ENCODE measurements at places on chromosomes 13 and 19.

DNA sequence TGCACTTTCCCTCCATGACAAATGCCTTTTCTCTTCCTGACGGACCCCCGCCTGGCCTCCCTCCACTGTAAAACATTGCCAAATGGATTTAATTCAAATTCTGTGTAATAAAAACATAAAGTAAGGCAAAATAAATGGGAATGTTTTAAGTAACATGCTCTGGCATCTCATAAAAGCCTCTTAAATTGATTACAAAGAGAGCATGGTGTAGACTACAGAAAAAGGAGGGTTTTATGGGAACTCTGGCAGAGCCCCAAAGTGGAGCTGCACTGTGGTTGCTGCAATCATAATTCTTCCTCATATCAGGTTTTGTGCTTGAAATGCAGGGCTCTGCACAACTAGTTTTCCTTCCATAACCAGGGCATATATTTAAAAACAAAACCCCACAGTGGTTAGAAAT, 44.3 kb upstream of the SIAH3 start:
- DNase-seq = no peak

DNA sequence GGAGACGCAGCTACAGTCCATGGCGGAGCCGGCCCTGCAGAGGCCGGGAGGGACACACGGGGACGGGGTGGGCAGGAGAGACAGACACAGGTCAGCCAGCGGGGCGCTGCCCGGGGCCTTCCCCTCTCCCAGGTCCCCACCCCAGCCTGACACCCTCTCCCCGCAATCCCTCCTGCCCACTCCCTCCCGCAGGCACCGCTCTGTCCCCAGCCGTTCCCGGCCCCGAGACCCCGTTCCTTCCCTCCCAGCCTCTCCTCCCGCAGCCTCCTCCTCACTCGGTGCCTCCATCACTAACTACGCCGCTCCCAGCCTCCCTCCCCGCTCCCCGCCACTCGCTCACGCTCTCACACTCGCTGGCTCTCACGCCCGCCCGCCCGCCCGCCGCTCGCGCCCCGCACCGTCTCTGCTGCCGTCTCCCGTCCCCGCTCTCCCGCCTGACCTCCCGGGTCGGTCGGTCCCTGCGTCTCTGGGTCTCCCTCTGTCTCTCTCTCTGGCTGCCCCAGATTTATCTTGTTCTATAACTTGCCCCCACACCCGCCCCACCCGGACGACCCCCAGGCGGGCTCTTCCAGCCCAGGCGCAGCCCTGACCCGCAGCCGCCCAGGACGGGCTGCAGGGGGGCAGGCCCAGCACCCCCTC, 15.2 kb downstream of the ERFL start:
- DNase-seq = no peak

DNA sequence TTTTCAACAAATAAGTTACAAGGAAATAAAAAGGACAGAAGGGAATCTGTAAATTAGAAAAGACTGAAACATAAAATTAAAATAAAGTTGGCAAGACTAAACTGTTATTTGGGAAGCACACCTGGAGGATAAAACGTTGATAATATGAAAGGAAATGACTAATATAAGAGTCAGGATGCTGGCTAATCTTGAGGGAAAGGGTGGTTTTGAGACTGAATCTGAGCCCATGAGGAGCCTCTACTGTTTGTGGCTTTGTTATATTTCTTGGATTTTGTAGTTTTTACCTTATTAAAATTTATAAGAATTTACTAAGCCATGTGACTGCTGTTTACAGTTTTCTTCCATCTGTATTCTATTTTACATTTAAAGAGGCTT, 718.0 kb upstream of the SPRY2 start:
- no peak for DNase-seq

DNA sequence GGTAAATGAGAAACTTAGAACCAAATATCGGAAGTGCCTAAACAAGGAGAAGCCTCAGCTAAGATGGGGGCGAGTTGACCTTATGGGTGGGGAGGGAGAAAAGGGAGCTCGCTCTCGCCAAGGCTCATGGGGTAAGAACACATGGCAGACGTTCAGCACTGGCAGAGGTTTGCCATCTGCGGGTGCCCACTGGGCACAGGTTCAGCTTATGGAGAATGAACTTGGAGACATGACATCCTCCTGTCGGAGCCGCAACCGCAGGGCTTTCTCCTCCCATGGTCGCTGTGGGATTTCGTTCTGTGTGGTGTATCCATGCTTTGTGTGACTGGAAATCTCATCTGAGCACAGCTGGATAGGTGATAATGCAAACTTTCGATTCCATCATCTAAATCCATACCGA, 36.1 kb upstream of the PEPD start:
- DNase-seq = no peak

- no peak for DNase-seq
Observed at GRCh38 chr13:78981913-78982312, 323.0 kb upstream of the OBI1 start.

DNA sequence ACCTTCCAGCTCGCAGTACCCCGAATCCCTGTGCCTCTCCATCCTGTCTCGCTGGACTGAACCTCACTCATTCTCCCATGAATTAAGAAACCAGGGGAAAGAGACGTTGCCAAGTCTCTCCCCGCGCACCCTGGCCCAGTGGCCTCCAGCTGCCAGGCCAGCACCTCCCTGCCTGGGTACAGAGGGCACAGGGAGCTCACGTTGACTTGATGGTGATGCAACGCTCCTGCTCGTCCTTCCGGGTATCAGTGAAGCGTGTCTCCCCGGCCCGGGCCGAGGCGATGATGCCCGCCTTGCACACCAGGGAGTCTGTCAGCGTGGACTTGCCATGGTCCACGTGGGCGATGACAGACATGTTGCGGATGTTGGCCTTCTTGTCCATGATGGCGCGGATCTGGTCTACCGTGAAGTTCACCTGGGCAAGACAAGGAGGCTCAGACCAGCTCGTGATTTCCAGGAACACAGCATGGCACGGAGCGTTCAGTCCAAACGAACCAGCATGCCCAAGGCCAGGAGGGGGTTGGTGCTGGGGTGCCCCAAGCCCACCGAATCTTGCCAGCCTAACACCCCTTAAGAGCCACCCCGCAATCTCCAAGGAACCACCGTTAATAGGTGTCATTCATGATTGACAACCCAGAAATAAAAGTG, 1.2 kb downstream of the EEF2 start:
- no peak for DNase-seq

DNA sequence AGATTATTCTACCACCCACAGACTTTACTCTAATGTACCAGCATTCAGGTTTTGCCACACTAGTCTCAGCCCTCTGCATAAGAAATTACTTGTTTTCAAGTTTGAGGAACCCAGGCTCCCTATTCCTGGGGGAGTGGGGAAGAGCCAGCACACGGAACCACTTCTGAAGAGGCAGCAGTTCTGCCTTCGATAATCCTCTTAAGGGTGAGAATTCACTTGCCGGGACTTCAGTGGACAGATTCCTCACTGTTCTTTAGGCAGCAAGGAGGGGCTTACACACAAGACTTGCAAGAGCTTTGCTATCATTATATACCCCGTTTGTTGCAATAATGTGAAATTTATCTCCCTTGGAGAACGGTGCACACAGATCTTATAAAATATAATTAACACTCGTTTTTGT, 133.1 kb downstream of the ABCC4 start:
- DNase-seq = no peak

GRCh38 chr13:31972453-31972852, 59.1 kb upstream of the FRY start:
- no peak for DNase-seq

DNA sequence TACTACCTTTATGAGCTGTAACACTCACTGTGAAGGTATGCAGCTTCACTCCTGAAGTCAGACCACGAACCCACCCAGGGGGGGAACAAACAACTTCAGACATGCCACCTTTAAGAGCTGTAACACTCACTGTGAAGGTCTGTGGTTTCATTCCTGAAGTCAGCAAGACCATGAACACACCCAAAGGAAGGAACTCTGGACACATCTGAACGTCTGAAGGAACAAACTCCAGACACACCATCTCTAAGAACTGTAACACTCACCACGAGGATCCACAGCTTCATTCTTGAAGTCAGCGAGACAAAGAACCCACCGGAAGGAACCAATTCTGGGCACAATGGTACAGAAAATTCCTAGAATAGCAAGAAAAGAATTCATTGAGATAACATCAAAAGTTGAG, 1796.5 kb upstream of the MIR17HG start:
- no peak for DNase-seq

DNA sequence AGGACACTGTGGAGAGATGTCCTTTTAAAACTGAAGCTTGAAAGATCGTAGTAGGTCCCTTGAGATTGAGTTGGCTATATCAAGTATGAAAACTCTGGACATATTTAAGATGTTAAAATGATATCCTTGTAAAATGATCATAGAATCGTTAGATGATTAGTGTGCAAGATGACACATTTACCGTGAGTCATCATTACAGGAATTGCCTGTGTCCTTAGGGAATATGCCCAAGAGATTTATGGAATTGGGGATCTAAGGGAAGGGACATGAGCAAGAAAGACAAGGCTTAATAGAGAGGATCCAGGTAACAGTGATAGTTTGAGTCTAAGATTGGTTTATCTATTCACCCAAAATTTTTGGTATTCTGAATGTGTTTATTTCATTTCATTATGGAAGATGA, 233.7 kb downstream of the GPC5 start:
- DNase-seq = no peak

- no peak for DNase-seq
Observed at GRCh38 chr13:98915563-98915962, 62.3 kb downstream of the DOCK9 start.

- DNase-seq = no peak
Observed at GRCh38 chr13:107076801-107077200, 508.9 kb upstream of the ARGLU1 start.

DNA sequence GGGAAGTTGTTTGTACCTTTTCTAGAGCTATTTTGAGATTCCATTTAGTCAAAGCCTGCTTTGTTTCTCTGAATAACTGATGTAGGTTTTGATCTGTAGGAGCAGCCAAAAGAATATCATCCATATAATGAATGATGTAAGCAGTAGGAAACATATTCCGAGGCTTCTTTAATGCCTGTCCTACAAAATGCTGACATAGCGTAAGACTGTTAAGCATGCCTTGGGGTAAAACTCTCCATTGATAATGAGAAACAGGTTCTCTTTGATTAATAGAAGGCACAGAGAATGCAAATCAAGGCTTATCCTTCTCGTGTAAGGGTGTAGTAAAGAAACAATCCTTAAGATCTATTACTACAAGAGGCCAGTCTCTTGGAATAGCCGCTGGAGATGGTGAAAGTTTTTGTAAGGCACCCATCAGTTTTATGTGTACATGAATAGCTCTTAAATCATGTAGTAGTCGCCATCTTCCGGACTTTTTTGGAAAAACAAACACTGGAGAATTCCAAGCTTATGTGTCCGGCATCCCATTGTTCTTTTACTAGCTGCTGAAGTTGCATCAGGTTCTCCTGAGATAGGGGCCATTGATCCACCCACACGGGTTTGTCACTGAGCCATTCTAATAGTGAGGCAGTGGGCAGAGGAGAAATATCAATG, 13.5 kb downstream of the FPR3 start:
- DNase-seq = no peak

- no peak for DNase-seq
Observed at GRCh38 chr19:2330255-2330631, 1.8 kb downstream of the SPPL2B start.

DNA sequence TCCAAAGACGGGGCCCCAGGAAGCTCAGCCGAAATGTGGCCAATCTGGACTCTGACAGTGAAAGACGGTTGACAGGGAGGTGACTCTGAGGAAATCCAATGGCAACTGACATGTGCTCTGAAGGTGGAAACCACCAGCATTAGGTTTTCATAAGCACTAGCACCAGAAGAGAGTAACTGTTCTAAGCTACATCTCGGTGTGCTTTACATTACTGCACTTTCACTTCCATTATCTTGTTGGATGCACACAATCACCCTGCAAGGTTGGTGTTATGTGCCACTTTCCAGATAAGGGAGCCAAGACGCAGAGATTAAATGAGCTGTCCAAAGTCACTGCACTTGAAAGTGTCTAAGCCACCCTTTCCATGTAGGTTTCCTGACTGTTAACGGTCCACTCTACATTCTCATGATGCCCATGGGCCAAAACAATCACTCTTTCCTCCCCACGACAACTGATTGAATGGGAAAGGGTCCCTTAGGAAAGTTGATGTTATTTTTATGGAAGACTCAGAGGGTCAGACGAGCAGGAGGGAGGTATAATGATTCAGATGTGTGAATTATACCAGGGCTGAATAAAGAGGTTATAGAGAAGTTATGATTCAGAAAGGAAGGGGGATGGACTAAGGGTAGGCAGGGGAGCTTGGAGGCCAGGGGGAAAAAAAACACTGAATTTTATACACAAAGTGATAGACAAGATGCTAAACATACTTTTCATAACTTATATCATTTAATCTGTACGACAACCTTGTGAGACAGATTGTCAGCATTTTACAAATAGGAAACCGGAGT, 52.8 kb downstream of the RUBCNL start:
- DNase-seq = no peak

GRCh38 chr19:52297601-52298364, 814 bp downstream of the ZNF480 start:
- DNase-seq = no peak

DNA sequence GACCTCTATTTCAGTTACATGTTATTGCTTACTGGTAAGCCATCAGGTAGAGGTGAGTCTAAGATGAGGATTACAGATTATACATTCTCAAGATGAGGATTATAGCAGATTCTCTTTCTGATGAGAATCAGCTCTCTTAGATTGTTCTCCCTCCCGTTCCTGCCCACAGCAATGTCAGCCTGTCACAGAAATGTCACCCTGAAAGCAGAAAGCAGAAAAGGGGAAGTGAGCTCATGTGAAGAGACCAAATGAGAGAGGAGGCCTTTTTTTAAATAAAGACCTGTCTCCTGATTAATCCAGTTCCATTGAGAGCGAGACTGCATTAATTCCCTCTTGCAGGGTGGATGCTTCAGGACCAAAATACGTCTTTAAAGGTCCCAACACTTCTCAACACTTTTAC, 445.6 kb downstream of the KCTD12 start:
- no peak for DNase-seq

GRCh38 chr13:79096099-79096498, 310.0 kb downstream of the RBM26 start:
- DNase-seq = no peak

GRCh38 chr13:97116754-97117153, 105.4 kb upstream of the MBNL2 start:
- peak; percentile 22 for DNase-seq

- no peak for DNase-seq
Observed at GRCh38 chr19:13298565-13299481, 148.6 kb downstream of the IER2 start.

DNA sequence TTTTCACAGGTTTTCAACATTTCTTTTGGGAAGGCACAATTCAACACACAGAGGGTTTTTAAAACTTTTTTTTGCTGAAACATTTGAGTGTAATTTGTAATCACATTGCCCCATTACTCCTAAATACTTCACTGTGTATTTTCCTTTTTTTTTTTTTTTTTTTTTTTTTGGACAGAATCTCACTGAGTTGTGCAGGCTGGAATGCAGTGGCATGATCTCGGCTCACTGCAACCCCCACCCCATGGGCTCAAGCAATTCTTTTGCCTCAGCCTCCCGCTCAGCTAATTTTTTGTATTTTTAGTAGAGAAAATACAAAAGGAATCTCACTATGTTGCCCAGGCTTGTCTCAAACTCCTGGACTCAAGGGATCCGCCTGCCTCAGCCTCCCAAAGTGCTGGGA, 14.8 kb upstream of the DNAJC15 start:
- no peak for DNase-seq

- no peak for DNase-seq
Observed at GRCh38 chr19:56670401-56670960, 1.1 kb downstream of the ZNF835 start.

- no peak for DNase-seq
Observed at GRCh38 chr19:1251330-1252220, 3.2 kb downstream of the MIDN start.

GRCh38 chr19:3712663-3713611, 4.8 kb downstream of the TJP3 start:
- DNase-seq = no peak
